Effector CD4-positive, alpha-beta T cell (primary cell): ENCODE measurements at places on chromosomes 12 and 14.

- no peak for DNase-seq
These were observed 500.4 kb downstream of the SLC6A15 start for GRCh38 chr12:84412226-84412625.

GRCh38 chr12:18139254-18139653 is 49.3 kb upstream of the RERGL start:
- DNase-seq = no peak

GRCh38 chr12:121388421-121388981 is 11.4 kb upstream of the RNF34 start:
- DNase-seq = no peak

DNA sequence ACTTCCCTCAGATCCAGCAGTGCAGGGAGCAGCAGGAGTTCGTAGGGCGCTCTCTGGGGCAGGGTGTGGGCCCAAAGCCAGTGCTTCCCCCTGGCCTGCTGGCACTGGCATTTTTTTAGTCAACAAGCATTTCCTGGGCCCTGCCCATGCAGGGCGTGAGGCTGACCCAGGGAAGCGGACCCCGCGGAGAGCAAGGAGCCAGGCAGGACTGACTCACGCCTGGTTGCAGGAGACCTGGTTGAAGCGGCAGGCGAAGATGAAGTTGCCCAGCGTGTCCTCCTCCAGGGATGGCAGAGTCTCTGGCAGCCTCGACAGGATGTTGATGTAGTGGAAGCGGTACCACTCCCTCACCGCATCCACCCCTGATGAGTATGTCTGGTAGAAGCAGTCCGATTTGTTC is 13.5 kb downstream of the SCNN1A start:
- no peak for DNase-seq

DNA sequence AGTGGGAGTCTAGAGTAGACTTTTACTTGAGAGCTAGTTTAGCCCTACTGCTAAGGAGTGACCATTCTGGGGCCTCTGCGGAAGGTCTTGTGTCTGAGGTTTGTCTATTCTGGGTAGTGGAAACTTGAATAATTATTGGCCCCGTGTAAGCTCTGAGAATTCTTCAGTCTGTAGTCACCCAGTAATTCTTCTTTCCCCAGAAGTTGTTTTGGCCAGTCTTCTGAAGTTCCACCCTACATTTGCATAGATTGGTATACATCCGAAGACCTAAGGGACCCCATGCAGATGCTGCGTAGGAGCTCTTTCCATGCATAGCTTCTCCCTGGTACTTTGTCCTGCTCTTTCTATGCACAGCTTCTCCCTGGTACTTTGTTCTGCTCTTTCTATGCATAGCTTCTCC is 12.8 kb downstream of the CYP46A1 start:
- DNase-seq = no peak

DNA sequence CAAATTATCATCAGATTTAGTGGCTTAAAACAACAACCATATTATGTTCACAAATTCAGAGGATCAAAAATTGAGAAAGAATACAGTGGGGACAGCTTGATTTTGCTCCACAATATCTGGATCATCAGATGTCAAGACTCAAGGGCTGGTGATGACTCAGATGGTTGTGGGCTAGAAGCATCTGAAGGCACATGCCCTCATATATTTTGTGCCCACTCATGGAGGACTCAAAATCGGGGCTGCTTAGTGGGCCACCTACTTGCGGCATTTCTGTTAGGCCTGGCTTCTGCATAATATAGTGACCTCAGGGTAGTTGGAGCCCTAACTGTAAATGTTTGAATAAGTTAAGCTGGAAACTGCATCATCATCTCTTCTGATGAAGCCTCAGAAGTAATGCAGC is 584.5 kb downstream of the SLC16A7 start:
- DNase-seq = no peak

DNA sequence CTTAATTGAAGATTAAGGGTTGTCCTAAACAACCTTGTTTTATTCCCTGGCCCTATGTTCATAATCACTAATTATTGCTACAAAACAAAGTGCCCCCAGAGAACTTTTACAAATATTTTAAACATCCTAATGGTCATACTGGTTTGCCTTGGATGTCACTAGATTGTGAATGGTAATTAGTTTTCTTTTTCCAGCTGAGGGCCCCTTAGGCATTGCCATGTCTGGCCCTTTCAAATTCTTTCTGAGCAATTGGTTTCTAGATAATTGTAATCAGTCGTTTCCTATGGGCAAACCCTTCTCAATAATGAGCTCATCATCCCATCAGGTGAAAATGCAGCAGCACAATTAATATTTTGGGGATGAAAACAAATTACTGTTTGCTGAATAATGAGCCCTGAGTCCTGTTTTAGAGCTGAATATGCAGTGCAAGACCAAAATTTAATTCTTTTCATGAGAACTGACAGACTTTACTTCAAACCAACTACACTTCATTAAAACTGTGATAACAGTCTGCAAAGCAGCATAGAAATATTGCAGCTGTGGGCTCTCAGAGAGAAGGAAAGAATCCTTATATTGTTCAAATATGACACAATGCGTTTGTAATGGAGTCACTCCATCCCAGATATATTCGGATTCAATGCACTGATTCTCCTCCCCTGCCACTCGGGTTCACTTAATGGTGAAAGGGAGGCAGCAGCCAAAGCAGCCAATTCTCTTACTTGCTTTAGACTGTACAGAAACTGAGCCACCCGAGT is 67.7 kb upstream of the ARHGAP5 start:
- no peak for DNase-seq

GRCh38 chr14:78983126-78983525 is 813.0 kb downstream of the NRXN3 start:
- DNase-seq = no peak

DNA sequence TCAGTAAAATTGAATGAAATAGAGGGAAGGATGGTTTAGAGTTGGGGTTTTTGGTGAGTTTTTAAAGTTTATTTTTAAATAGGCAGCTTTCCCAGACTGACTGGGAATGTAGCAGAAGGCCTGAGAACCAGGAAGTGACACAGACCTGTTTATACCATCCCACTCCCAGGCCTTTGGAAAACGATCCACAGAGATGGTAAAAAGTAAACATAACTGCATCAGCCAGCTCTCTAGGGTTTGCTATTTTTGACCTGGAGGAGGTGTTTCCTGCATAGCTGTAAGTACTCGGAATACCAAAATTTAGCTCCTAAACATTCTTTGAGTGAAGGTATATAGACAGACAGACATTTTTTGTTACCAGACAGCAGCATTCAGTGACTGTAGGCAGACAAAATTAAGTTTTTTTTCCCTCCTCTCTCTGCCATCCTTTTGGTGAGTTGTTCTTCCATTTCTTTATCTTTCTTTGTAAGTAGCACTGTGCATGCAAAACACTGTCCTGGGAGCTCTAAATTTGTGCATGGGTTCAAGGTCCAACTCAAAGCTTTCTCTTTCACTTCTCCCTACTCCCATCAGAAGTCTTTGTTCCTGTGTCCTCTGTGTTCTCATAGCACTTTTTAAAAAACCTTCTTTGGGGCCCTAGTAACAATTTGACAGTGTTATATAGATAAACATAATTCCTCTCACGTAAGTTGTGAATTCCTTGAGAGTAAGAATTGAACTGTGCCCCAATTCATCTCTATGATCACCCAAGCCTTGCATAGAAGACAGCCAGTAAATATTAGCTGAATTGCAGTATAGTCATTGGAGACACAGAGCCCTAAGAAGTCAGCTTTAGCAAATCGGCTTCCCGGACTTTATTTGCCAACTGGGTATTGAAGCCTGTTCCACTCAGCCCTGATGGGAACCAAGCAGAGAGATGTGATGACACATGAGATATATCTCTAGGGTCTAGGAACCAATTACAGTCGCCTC is 37.4 kb downstream of the SUSD6 start:
- no peak for DNase-seq

- no peak for DNase-seq
These were observed 5.1 kb downstream of the MBIP start for GRCh38 chr14:36315159-36315853.

- DNase-seq = no peak
These were observed 33.0 kb downstream of the MRPS35 start for GRCh38 chr12:27743601-27744000.

DNA sequence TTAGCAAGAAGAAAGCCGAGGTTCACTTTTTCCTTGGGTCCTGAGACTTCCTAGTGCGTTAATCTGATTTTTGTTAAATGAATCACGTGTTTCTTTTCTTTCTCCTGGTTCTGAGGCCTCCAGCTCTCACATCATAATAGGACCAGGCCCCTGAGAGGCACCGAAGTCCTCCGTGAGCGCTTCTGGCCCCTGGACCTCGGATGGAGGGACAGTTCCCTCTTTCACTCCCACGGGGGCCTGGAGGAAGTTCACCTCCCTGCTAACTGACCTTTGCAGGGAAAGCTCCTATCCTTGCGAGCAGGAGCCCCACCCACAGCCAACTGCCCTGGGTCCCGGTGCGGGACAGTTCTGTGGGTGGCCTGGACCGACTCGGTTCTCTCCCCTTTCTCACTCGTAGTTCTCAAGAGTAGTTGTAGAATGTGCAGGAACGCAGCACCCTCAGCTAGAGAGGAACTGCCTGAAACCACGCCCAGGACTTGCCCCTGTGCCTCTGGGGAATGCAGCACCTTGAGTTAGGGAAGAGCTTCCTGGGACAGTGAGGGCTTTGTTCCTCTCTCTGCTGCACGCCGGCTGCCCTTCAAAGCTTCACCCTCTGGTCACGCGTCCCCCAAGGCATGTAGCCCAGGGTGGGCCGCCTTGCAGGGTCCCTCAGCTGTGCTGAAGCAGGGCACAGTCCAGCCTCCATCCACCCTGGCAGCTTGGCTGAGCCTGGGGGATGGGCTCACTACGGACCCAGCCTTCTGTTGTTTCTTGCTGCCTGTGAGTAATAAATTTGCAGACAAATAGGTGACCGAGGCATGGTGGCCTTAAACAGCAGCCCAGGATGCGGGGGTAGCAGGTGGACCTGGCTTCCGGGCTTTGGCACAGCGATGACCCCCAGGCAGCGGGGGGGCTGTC is 264.6 kb downstream of the ADGRD1 start:
- no peak for DNase-seq

- no peak for DNase-seq
These were observed 313.5 kb downstream of the KCNC2 start for GRCh38 chr12:74896186-74896585.

- no peak for DNase-seq
These were observed 22.2 kb upstream of the GPR132 start for GRCh38 chr14:105087308-105087962.

GRCh38 chr14:76863724-76864407 is 37.7 kb downstream of the LRRC74A start:
- DNase-seq = no peak

DNA sequence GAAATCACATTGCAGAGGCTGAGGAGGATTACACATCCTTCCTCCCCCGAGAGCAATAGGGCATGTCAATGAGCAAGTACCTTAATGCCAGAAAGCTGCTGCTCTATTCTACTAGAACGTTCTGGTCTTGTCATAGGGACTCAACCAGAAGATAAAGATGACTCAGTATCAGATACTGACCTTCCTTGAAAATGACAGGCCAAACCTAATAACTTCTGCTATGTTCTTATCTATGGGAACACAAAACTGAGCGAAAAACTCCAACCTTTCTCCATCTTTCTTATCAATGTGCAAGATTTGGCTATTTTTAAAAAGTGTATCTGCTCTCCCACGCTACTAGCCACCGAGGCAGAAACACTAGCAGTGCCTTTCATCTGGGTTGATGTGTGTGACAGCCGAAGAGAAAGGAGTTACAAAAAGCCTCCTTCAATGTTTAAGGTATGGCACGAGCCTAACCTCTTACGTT is 5.5 kb downstream of the CCDC92 start:
- DNase-seq = no peak

GRCh38 chr14:75579338-75579864 is 981 bp downstream of the FLVCR2 start:
- DNase-seq = no peak

DNA sequence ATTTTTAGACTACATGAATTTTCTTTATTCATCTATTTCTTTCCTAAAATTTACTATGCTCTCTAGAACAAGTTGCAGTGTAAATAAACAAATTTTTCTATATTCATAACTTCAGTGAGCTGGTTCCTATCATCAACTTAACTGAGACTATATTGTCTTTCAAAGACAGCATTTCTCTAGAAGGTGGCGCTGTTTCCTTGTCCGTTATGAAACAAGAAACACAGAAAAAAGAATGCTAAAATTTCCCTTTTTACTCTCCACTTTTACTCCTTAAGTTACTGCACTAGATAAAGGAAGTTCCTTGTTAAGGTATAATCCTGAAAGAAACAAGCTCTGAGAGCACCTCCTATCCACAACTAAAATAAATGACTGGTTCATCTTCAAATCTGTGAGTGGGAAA is 8.2 kb upstream of the CLEC2A start:
- DNase-seq = no peak

- no peak for DNase-seq
These were observed 101.8 kb upstream of the NAP1L1 start for GRCh38 chr12:76186131-76186906.

- no peak for DNase-seq
These were observed 84.8 kb upstream of the KITLG start for GRCh38 chr12:88665071-88665470.

DNA sequence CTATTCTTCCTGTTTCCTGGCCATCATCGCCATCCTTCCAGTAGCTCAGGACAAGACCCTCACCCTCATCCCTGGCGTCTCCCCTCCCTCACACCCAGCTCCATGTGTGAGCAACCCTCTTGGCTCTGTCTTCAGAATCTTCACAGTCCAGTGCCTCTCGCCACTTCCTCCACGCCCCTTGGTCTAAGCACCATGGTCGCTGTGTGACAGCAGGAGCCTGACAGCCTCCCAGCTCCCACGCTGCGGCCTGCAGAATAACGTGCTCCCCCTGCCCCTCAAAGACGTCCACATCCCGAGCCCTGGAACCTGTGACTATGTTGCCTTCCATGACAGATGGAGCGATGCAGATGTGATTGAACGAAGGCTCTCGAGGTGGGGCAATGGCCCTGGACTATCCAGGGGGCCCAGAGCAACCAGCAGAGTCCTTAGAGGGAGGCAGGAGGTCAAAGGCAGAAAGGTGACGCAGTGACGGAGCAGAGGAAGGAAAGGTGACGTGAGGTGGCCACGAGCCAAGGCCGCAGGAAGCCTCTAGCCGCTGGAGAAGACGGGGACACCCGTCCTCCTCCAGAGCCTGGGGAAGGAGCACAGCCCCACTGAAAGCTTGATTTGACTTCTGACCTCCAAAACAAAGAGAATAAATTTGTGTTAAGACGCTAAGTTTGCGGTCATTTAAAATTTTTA is 139.8 kb downstream of the CALM1 start:
- no peak for DNase-seq

DNA sequence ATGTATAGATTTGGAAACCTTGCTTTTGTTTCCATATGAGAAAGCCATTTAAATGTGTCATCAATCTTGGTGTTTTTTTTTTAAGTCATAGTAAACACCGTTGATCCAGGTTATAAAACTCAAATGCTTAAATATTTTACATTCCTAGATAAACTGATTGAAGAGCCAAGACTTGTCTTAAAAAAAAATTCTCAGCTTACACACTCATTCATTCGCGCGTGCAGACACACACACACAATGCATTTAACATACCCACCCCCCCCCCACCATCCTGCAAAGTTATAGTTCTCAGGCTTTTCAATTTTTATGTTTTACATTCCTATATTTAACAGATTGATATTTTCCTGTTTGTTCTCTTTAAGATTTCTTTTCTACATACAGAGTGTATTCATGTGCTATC is 536.4 kb downstream of the PRKD1 start:
- no peak for DNase-seq

GRCh38 chr12:39123580-39124253 is 218.3 kb upstream of the CPNE8 start:
- DNase-seq = no peak
